H4 (cell line): ENCODE measurements at places on chromosomes 3 and 15.

DNA sequence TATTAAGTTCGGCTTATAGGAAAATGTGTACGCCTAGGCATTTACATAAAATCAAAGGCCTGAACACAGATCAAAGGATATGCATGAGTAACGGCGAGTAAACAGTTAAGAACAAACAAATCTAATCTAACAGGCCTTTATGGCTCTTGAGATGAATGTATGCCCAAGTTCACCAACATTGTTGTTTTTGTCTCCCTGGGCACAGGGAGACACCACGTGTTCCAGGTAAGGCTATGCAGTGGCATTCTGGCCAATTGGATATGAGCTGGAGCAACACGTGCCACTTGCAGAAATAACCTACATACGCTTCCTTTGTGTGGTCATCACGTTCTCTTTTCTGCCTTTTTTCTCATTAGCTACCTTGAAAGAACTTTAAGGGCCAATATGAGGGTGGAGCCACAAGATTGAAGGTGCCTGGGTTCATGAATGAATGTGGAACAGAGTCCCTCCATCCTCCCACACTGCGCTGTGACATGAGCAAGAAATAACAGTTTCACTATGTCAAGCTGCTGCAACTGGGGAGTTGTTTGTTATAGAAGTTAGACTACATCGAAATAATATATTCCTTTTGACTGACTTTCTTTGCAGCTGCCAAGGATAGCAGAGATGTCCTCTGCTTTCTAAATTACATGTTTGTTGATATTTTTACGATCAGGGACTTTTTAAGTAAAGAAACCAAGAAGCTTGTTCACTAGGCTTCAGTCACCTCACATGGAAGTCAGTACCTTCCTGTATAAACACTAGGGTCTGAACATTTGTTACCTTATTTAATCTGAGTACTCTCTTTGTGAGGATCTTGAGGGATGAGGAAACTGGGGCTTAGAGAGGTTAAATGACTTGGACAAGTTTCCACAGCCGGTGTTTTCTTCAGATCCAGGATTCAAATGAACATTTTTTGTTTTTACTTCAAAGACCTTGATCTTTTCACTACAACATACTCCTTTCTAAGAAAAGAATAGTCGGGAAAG is 427.5 kb upstream of the TBL1XR1 start:
- no peak for DNase-seq

DNA sequence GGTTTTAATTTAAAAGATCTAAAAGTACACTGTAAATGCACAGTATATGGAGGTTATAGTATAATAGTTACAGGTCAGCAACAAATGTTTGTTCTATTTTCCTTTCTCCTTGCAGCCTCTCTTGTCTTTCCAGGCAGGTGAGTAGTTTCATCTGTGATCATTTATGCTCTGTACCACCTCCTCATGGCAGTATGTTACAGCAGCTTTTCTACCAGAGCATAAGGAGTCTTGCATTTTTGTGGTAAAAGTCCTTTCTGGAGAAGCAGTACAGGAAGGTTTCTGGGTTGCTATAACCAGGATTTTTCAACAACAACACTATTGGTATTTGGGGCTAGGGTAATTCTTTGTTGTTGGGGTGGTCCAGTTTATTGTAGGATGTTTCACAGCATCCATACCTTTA is 59.5 kb downstream of the ZNF609 start:
- DNase-seq: no peak

GRCh38 chr15:48001393-48002039 is 119.3 kb upstream of the SLC24A5 start:
- no peak for DNase-seq

- no peak for DNase-seq
Observed at GRCh38 chr15:40255033-40255432, 16.2 kb downstream of the PAK6 start.

DNA sequence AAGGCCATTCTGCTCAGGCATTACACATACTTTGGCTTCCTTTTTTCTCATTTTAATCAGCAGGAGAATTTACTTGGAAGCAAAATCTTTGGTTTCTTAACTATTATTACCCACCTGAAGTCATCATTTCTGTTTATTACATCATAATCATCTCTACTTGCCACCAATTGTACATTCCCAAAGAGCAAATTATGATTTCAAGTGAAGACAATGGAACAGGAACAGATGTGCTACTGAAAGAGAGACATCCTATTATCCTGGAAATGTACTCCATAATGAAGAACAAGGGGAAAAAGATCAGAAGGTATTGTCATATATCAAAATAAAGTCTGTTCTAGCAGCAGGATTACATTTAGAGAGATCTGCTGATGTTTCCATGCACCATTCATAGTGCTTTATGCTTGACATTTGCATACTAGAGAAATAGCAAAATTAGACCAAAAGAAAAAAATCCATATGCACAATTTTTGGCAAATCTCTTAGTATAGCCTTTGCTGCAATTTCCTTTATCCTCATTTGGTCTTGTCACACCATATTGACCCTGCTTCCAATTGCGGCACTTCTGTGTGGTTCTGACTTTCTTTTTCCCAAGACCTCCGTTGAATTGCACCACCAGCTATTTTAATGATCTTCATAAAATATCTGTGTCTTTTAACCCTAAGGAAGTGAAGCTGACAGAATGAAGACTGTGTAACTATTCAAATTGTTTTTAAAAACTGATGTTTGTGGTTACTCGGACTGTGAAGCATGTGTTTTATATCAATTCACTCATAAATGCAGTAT is 683.8 kb downstream of the ZNF385D start:
- no peak for DNase-seq

DNA sequence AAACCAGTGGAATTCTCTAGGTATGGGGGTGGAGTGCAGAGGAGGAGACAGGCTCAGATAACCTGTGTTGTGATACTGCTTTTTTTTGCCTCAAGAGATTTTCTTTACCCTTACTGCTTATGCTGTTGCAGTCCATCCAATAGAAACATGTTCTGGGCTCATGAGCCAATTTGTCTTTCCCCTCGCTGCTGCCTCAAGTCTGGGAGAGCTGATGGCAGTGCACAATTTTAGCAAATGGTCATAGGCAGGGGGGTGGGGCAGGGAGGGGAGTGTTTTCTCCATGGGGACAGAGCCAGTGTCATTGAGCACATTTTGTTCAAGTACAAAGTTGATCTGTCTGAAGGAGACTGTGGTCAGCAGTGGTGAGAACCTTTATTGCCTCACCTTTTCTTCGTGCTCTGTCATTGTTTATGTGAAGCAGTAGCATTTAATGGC is 134.9 kb downstream of the MBNL1 start:
- peak; percentile 63 for DNase-seq

DNA sequence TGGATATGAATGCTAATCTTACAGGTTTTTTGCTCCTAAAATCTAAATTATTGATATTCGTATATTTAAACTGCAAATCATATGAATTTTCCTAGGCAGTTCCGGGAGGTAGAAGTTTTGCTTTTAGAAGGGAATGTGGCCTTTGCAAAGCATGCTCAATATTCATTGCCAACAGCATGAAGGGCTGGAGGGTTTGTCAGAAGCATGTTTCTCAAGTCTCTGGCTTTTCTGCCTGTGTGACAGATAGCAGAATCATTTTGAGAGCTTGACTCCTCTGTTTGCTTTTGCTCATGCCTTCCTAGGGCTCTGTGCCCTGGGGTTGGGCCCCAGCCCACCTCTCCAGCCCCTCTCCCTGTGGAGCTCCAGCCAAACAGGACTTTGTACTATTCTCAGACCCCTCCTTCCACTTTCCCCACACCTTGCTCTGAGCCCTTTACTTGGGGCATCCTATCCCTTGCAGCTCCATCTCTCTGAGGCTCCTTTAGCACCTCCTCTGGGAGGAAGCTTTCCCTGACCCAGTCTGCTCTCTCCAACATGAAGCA is 91.3 kb downstream of the ARNT2 start:
- DNase-seq: no peak

DNA sequence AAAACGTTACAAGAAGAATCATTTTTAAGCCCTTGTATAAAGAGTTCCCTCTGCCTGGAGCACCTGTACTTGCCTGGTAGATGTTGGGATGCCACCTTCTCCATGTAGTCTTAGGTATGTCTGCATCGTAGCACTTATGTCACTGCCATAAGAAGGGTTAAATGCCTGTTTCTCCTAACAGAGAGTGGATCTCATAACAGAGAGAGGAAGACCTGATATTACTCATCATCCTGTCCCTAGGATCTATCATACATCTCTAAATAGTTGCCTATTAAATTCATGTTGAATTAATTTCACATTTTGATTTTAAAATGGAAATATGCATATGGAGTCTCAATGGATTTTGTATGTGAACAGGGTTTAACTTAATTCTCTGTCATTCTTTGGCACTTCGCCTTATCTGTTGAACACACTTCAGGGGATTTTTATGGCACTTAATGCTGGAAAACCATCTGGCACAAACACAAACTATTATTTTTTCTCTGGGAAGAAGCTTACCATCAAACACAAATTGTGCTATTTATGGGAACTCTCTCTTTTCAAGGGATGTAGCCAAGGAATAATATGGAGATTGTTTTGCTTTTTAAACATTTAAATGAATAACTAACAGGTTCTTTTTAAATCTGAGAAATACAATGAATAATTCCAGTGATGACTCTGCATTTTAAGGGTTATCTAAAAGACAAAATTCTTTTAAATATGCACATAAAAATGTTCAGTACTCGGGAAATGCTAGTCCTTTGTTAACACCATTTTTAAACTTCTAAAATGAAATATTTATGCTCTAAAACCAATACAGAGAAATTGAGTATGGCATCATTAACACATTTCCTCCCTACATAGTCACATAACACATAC is 230.7 kb downstream of the ZNF385D start:
- no peak for DNase-seq

GRCh38 chr3:181619897-181620296 is 91.8 kb upstream of the SOX2 start:
- DNase-seq: no peak

- DNase-seq: peak; percentile 90
Observed at GRCh38 chr3:58161435-58162398, 49.1 kb downstream of the DNASE1L3 start.

GRCh38 chr3:59514865-59515482 is 465.1 kb upstream of the CFAP20DC start:
- no peak for DNase-seq

DNA sequence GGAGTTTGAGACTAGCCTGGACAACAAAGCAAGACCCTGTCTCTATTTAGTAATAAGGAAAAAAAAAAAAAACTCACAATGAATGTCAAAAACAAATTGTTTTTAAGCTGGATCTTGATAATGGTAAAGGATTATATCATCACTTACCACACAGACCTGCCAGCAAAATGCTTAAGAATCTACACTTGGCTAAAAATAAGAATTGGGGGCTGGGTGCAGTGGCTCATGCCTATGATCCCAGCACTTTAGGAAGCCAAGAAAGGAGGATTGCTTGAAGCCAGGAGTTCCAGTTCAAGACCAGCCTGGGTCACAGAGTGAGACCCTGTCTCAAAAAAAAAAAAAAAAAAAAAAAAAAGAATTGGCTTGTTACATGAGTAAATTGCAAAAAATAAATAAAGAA is 31.0 kb downstream of the ACAP2 start:
- DNase-seq: no peak
